ENCODE measurements at places on chromosomes 4 and X.

DNA sequence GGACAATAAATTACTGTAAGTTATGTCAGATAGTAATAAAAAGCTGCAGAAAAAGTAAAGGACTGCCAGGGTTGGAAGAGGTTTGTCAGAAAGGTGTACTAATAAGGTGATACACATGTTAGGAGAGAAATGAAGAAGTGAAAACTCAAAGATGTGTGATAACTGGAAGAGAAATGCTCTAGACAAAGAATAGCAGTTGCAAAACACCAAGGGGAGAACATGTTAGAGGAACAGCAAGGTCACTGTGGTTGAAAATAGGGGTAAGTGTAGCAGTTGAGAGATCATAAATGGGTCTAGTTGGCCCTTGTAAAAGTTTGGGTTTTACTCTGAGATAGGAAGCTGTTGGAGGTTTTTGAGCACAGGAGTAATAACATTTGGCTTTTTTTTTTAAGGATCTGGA is 46.9 kb downstream of the HSPA4L start:
- no peak for DNase-seq

DNA sequence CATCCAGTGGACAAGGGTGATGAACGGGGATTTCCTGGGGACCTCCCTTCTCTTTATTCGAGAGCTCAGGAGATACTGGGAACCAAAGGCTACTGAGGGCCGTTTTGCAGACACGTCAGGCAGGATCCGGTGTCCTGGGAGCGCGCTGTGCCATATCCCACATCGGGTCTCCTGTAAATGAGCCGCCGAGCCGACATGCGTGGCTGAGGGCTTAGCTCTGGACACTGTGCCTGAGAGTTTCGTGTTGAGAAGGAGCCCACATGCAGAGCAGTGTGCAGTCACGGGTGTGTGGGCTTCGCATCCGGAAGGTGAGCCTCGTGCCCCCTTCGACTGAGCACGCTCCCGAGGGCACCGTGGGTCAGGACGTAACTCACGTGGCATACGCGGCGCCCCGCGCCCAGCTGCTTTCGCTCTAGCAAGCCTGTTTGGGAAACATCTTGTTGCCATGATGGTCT is 28.5 kb upstream of the HGFAC start:
- DNase-seq: no peak

DNA sequence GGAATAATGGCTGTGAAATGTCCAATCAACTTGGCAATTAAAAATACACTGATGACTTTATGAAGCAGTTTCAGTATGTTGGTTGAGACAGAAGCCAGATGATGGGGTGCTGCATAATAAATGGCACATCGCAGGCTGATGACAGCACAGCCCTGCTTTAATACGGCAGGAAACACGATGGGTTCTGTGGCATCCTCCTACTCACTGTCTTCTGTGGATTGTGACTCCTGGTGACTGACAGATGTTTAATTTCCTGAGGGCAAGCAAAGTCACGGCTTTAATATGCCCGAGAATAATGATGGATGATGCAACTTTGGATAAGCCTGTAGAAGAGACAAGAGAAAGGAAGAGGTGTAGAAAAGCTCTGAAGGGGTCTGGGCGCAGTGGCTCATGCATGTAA is 295.4 kb downstream of the TRIML1 start:
- no peak for DNase-seq

- DNase-seq: no peak
Observed at GRCh38 chr4:95541889-95542607, 6.7 kb downstream of the UNC5C start.

DNA sequence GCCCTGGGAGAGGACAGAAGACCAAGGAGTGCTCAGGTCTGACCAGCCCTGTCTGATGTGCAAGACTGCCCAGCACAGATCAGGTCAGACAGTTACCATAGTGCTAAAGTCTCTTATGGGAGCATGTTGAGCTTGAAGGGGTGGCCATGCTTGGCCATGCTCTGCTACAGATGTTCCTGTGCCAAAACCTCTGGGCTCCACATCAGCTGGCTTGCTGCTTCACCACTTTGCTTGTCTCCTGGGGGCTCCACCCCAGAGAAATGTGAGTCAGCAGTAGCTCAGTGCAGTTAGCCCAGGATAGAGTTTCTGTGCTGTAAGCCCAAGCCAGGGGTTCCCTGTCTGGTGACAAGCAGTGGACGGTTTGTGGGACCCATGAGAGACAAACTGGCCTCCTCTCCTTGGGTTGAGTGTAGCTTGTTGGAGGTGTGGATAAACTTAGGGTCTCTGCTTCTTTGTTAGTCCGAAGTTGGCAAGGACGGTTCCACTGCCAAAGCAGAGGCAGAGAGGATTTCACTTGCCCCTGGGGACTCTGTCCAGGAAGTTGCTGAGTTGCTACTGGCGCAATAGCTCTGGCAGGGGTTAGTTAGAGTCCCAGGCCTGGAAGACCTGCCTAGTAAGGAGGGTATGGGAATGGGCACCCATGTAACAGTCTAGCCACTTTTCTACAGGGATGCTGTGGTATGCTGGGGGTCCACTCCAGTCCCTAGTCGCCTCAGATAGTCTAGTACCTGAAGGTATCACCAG is 8.7 kb upstream of the TMSB15C start:
- DNase-seq: no peak

Measured in caudate nucleus (tissue), 63 donors.